ENCODE measurements at places on chromosomes 2 and 18. TPM values are rescaled to one million over a fixed set of nuclear protein-coding genes. Genes with fewer than 3 reads are reported as not detected.

- DNase-seq, result no peak
Observed at GRCh38 chr2:232329716-232330067, 48.9 kb upstream of the ALPP start.

The GPR75 gene
- polyA plus RNA-seq, result not detected

- DNase-seq, result no peak
Observed at GRCh38 chr2:179037807-179038206, 12.1 kb downstream of the CCDC141 start.

The HADHB gene
- 83.2 TPM for polyA plus RNA-seq

The TUBB6 gene
- 0.77 TPM for polyA plus RNA-seq

DNA sequence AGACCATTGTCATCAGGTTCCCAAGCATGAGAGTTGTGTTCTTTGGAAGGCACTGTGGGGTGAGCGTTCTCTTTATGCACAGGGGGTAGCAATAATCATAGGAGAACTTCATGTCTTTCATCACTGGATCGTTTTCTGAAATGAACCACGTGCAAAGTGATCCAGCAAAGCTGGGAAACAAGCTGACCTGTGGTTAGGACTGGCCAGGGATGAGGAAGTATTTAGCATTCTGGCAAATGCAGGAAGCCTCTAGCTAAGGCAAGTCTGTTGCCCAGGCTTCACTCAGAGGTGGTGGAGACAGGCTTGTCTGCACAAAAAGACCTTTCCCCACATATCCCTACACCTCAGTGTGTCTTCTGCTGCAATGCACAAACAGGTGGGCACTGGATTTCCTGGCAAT lies 58.6 kb downstream of the MMADHC start:
- DNase-seq, result no peak

DNA sequence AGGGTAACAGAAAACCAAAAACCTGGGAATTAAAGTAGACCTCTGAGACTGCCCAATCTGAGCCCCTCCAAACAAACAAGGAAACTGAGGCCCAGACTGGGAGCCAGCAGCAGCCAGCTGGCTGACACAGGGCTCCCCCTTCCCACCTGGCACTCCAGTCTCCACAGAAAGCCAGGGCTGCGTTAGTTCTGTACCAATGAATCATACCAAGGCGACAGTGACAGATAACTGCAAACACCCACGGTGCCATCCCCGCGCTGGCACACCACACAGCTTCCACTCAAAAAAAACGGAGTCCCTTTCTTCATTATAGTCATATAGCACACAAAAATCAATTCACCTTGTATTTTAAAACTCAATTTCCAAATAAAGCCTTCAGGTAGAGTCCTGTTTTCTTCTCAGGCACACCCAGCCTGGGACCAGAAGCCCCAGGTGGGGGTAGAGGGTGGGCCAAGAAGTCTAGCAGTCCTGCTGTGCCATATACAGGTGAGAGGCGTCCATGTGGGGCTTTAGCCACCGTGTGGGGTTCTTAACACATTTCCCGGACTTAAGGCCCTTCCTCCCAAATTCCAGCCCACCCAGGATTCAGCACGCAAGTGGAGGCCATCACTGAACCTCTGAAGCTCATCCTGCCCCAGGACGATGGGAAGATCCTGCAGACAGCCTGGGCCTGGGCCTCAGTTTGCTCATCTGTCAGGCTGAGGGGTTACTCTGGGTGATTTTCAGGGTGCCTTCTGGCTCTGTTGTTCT lies 1.2 kb downstream of the PER2 start:
- DNase-seq, result no peak

The AQP12B gene
- not detected for polyA plus RNA-seq

- DNase-seq, result no peak
Observed at GRCh38 chr2:102158011-102158755, 15.6 kb downstream of the IL1R1 start.

The CCBE1 gene
- not detected for polyA plus RNA-seq

- DNase-seq, result no peak
Observed at GRCh38 chr2:196073521-196073920, 4.9 kb upstream of the DNAH7 start.

DNA sequence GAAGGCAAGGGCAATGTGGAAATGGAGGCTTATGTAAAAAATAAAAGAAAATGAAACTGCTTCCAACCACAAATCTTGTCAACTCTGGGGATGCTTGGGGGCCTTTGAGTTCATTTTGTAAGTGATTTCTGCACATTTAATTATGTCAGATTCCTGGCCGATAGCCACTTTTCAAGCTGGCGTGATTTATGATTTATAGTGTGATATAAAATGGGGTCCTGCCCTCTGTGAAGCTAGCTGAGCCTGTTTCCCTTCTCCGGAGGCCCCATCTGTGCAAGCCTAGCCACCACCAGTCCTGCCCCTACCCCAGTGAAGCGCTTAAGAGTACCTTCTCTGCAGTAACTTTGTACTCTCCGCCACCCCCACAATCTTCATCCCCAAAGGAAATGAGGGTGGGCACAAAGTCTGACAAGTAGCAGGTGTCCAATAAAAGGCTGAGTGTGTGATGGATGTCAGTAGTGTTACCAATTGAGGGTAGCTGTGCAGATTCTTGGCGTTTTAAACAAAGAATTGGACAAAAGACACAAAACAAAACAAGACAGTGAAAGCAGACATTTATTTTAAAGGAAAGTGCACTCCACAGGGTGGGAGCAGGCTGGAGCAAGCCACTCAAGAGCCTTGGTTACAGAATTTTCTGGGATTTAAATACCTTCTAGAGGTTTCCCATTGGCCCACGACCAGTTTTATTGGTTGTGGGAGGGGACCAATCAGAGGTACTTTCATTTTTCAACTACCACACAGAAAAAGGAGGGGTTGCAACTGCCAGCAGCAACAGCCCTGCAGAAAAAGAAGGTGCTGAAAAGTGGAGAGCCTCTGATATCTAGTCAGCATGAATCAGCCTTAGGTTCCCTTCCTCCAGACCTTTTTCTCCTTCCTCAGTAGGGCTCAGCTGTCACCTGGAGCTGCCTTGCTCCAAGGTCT lies 39.0 kb upstream of the SIX3 start:
- no peak for DNase-seq

The REEP1 gene
- not detected for polyA plus RNA-seq

DNA sequence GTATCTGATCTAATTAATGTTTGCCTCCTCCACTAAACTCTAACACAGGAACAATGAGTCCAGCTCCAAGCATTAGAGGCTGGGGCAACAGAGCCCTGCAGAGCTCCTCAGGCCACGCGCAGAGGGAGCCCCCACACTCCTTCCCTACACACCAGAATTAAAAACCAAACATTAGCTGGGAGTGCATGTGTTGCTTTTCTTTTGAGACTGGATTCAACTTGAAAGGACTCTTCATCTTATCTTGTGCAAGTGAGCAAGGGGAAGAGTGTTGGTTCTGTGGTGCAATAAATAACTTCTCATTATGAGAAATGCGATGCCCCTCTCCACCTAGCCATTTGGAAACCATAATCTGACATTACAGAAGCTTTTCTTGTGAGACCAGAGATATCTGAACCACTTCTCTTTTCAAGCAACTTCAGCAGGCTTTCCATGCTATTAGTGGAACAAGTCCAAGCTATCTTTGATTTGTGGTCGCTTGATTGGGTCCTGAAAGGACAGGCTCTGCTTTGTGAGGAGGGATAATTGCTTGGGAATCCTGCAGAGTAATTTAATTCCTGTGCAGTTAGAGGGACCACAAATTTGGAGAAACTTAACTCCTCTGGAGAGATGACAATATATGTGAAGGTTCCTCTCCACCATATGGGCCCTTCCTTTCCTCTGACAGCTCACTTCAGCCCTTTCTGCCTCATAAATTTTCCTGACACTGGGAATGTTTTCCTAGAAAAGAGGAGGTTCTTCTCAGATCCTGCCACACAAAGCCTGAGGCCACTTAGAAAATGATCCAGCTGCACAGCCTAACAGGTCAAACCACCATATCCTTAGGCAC lies 112.5 kb downstream of the ATL2 start:
- DNase-seq, result no peak

Data from CD8-positive, alpha-beta memory T cell (primary cell).